ENCODE measurements at places on chromosomes 11 and 22.

DNA sequence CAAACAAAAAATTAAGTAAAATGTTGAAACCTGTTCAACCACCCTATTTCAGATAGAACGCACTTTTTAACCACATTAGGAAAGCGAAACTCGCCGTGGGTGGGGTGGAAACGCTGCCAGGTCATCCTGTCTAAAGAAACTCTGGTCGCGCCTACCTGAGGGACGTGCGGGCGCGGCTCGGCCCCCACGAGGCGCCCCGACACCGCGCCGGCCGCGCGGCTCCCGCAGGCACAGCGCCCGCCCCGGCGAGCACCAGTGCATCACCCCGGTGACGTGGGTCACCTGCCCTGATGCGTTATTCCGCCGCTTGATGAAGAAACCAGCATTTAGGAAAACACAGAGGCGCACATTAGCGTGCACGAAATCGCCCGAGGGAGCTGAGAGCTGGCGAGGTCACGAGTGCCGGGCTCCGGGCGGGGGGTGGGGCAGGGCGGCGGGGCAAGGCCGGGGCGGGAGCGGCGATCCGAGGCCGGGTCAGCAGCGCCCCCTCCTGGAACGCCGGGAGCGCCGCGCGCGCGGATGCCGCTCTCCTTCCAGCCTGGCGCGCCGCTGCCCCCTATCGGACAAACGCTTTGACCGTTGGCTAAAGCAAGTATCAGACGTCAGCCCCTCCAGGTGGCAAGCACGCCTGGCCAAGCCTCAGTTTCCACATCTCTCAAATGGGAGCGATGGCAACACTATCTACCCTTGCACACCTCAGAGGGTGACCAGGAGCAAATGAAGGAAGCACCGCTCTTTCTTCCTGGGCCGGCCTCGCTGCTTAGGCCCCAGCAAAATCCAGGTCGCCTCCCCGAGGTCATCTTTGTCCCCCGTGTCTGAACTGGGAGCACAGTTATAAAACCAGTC lies 15.7 kb upstream of the SNX32 start:
- peak; percentile 93 for DNase-seq

DNA sequence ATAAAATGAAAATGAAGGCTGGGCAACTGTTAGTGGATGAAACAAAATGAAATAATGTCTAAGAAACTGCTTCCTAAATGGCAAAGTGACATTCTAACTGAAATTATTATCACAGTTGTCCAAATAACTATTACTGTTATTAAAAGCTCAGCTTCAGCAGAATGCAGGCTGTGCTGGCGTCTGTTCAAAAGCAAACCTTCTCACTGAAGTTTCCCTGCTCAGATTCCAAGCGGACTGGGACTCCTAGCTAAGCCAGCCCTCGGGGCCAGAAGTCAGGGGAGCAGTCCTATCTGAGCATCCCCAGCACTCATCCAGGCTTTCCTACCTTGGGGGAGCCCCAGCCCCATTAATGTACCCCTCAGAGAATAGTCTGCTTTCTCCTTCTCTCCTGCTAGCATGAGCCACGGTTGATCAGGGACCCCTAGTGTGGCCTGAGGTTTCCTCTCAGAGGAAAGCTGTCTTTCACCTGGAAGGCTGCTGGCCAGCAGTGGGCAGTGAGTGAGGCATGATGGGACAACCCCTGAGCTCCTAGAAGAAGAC lies 1167.3 kb downstream of the TBC1D22A start:
- DNase-seq, result no peak

- no peak for DNase-seq
These were observed 8.7 kb downstream of the GRK2 start for GRCh38 chr11:67274768-67275605.

- DNase-seq, result no peak
These were observed 187.3 kb upstream of the B3GAT1 start for GRCh38 chr11:134599299-134599771.

DNA sequence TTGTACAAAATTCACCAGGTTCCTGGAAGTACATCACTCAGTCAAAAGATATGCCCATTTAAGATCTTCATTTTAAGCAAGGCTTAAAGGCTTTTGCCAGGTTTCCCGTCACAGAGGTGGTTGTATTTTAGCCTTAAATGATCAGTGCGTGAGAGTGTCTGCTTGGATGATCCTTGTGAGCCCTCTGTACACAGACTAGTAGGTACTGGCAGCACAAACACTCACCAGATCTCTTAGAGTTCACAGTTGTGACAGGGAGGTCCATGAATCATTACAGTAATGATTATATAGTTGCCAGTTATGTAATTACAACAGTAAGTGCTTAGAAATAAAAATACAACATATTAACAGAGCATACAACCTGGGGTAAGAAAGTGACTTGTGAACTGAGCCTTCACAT lies 84.2 kb upstream of the SLC25A18 start:
- no peak for DNase-seq

DNA sequence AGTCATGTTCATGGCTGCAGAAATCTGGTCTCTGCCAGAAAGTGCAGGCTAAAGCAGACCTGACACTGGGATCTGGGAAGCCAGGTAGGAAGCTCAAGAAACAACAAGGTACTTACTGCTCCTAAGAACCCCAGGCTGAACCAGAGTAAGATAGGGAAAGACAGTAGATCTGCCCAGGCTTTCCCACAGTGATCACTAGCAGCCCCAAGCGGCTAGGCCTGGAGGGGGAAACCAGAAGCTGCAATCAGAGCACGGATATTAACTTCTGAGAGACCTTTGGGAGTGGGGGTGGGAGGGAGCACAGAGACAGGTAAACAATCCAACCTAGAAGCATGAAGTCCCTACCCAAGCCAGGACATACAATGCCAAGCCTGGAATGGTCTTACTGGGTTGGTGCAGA lies 135.2 kb upstream of the C11orf58 start:
- no peak for DNase-seq

DNA sequence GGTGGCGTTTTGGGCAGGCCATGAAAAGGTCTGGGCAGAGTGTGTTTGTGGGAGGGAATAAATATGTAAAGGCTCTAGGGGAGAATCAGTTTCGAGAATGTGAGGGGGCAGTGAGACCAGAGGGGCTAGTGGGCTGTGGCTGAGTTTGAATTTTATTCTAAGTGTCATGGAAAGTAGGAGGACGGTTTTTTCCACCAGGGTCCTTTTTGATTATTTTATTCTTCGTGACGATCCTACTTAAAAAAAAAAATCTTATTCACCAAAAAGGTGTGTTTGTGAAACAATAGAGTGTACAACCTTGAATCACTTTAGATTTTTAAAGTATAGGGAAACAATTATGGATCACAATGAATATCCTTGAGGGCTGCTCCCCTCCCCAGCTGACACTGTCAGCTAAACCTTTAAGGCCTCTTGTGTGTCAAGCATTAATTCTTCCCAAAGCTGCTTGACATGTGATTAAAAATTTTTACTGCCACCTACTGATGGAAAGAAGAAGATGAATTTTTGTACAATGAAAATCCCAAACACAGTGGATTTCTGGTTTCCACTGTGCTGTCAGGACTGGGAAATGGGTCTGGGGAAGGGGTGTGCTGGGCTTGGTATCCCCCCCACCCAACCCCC lies 107.5 kb upstream of the OR4B1 start:
- DNase-seq, result no peak

- peak; percentile 72 for DNase-seq
These were observed 8.8 kb upstream of the CTSD start for GRCh38 chr11:1772270-1773130.

DNA sequence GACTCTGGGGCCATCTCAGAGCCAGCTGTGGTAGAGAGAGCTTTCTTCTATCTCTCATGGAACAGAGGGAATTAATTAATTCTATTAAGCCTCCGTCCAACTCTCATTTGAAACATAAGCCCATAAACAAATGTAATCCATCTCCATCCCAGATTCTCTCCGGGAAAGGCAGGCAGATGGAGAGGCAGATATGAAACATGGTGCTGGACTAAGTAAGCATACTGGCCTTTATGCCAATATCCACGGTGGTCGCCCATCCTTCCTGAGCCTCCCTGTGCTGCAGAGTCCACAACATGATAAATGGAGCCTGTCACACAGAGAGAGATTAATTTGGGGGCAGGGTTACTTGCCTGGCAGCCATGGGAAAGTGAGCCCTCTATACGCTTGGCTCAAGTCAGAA lies 44.8 kb downstream of the PRR5L start:
- DNase-seq, result no peak

DNA sequence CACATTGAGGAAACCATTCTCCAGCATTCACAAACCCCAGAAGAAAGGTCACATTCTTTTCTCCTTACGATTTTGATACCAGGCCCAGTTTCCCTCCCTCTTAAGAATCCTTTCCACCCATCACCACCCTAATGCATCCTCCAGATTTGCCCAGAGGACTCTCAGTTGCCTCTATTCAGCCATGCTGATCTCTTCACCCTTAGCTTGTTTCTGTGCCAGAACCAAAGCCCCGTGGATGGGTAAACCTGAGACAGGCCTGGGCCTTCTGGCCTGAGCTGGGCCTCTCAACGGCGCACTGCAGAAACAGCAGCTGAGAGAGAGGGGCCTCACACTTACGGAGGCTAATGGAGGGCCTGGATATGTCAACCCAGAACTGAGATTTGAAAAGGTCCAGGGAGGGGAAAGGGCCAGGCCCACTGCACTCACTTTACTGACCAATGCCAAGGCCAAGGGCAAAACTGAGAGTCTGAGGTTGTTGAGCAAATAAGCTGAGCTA lies 32.2 kb upstream of the OAF start:
- DNase-seq, result no peak

DNA sequence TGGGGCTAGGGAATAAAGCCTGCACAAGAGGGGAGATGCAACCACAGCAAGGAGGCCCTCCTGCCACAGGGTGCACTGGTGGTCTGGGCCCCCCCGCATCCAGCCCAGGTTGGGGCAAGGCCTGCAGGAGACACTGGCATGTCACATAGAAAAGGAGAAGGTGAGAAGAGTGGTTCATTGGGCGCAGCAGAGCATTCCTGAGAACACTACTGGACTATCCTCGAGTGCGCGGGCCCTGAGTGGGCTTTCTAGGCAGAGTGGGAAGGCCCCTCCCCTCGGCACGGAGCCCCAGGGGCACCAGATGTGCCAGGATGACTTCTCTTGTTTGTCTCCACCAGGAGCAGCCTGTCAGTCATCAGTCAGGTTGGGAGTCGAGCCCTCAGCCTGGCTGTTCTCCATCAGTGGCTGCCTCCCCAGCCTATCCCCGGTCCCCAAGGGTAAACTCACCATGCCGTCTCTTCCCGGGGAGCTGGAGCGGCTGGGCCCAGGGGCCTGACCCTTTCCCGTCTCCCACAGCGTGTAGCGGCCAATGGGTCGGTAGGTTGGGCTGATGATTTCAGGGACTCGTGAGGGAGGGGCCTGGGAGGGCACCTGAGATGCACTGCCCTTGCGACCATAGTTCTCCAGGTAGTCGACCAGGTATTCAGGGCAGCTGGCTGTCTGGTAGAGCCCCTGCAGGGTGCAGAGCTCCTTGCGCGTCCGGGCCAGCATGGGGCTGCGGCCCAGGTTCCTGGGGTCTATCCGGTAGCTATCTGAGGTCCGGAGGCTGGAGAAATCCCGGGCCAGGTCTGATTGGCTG lies 9.0 kb downstream of the USP2 start:
- no peak for DNase-seq

- no peak for DNase-seq
These were observed 266.5 kb upstream of the MTNR1B start for GRCh38 chr11:92702805-92703448.

DNA sequence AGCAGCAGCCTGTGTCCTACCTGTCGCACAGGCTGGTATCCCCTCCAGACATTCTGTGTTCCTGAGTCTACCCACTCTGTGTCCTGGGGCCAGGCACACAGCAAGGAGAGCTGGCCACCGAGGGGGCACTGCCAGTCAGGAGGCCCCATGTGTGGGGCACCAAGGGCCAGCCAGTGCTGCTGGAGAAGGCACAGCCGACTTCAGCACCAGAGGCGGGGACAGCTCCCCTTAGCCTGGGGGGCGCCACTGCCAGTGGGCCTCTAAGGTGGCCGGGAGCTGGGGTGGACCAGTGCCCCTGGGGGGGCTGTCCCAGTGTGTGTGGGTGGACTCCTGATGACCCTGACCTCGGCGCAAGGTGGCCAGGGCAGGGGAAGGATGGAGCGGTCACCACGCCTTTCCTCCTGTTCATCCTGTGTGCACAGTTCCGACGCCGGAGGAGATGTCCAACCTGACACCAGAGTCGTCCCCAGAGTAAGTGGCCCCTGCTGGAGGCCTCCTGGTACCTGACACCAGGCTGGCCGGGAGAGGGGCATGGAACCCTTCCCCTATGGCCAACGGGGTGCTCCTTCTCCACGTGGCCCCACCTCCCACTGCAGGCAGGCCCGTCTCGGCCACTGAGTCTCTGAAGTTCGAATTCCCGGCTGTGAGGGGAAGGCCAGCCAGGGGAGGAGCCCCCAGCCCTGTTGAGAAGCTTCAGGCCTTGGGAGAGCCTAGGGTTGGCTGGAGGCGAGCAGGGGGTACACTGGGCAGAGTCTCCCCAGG lies 35.4 kb downstream of the MOB2 start:
- no peak for DNase-seq

DNA sequence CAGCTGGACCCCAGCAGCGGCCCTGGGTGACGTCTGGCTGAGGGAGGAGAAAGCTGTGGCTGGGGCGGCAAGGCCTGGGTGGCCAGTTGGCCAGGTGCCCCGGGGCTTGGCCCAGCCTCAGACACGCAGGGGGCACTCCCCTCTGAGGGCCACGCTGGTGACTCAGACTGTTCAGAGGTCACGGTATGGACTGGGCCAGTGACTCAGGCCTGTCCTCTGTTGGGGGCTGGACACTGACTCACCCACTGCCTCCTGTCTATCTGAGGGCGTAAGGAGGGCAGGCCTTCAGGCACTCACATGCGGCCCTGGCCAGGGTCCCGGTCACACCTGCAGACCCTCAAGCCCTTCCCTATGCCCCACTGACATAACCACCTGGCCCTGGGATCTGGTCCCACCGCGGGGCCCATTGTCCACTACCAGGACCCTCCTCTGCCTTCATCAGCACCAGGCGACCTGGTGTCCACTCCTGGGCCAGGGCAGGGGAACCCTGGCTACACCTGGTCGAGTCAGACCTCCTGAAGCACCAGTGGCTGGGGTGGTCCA lies 3.7 kb upstream of the MUC5AC start:
- DNase-seq, result no peak

GRCh38 chr11:83073258-83073657 lies 1.6 kb upstream of the RAB30 start:
- DNase-seq, result no peak

GRCh38 chr22:23787910-23788309 lies 1.1 kb downstream of the SMARCB1 start:
- no peak for DNase-seq

DNA sequence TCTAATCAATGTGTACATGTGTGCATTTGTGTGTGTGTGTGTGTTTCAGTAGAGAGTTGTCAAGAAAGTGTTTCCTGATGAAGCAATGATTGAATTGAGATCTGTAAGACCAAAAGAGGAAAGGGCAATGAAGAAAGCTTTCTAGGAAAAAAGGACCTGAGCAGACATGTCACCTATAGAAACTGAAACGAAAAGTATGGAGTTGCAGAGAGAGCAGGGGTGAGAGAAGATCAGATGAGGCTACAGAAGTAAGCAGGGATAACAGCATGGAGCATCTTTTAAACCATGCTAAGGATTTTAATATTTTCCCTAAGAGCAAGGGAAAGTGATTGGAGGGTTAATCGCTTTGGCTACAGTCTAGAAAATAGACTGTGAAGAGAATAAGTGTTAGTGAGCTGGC lies 1459.4 kb upstream of the TENM4 start:
- no peak for DNase-seq

Data from activated naive CD4-positive, alpha-beta T cell treated with Interleukin-2 at 50 U/mL for 16 hours (primary cell).